Activated CD8-positive, alpha-beta memory T cell treated with anti-CD3 and anti-CD28 coated beads for 1 hour (primary cell): ENCODE measurements at places on chromosomes 3 and 15.

DNA sequence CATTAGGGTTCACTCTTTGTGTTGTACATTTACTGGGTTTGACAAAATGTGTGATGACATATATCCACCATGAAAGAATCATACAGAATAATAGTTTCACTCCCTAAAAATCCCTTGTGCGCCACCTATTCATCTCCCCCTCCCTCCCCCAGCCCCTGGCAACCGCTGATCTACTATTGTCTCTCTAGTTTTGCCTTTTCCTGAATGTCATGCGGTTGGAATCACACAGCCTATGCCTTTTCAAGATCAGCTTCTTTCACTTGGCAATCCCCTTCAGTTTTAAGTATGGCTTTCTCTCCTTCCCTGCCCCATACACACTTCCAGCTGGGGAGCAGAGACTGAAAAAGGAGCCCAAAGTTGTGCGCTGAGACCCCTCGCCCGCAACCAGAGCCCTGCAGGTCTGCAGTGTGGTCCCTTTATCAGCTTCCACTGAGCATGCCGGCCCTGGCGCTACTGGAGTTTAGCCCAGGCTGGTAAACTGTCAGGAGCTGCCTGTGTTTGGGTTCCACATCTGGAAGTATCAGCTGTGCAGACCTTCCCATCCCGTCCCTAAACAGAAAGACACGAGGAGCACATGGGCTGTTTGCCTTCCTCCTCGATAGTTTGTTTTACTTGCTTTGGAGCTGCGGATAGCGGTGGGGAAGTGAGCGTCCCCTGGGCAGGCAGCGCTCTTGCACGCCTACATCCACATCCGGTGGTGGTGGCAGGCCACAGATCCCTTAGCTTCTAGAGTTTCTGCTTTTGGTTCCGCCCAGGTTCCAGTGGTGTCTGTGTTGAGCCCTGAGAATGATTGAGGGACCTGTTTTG lies 12.3 kb downstream of the BOC start:
- no peak for DNase-seq

DNA sequence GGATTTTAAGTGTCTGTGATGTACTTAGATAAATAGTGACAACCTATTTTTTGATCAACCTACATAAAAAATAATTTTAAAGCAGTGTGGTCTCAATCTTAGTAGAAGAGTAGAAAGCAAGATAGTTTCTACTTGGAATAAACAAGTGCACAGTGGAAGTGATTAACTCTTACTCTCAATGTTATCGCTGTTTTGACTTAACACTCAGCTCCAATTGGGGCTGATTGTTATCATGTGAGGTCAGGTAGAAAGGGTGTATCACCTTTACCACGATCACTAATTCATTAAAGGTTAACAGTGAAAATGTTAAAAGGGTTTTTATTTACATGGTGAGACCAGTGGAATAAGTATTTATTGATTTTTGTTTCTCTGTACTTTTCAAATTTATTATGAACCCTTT lies 22.4 kb upstream of the APH1B start:
- DNase-seq: no peak

GRCh38 chr3:32886296-32886695 lies 65.1 kb upstream of the CCR4 start:
- no peak for DNase-seq

DNA sequence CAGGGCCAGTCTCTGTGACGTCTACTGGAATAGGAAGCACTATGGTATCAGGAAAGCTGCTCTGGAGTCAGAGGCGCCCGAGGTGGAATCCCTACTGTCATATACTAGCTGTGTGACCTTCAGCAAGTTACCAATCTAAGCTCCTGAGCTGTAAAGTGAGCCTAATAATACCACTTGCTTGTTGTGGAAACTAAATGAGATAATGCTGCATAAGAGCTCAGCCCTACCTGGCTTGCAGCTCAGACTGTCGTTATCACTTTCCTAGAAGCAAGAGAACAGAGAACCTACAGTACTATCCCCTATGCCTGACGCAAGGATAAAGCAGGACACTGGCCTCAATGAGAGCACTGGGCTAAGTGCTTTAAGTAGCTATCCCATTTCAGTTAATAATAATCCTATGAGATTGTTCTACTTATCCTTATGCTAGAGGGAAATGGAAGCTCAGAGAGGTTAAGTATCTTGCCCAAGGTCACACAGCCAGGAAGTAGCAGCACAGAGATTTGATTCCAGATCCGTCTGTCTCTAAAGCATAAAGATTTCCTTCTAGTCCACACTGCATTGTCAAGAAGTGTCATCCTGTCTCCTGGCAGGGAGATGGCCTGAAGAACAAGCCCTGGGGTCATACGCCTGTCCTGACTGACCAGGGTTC lies 195.2 kb downstream of the TLE3 start:
- no peak for DNase-seq

DNA sequence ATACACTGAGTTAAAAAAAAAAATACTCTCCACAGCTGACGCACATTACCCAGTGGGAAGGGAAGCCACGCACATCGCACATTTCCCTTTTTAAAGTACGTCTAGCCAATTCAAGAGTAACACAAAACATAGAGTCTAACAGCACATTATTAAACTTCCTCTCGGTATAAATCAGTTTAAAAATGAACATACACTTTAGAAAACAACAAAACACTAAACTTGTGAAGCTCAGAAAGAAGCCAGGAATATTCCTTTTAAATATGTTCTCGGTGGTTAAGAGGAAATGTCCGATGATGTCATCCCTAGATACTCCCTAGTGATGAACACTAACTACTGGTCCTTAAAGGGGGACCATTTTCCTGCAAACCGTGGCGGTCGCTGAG lies 721 bp downstream of the MYEF2 start:
- no peak for DNase-seq

GRCh38 chr3:191094057-191094845 lies 104.8 kb upstream of the OSTN start:
- DNase-seq: no peak

- no peak for DNase-seq
These were observed 14.8 kb upstream of the ZNF774 start for GRCh38 chr15:90337256-90337655.

GRCh38 chr3:112638327-112639020 lies 2.5 kb downstream of the CCDC80 start:
- no peak for DNase-seq

- DNase-seq: no peak
These were observed 722 bp downstream of the RBMS3 start for GRCh38 chr3:29281344-29282241.

GRCh38 chr15:71874245-71874644 lies 63.9 kb downstream of the NR2E3 start:
- no peak for DNase-seq

DNA sequence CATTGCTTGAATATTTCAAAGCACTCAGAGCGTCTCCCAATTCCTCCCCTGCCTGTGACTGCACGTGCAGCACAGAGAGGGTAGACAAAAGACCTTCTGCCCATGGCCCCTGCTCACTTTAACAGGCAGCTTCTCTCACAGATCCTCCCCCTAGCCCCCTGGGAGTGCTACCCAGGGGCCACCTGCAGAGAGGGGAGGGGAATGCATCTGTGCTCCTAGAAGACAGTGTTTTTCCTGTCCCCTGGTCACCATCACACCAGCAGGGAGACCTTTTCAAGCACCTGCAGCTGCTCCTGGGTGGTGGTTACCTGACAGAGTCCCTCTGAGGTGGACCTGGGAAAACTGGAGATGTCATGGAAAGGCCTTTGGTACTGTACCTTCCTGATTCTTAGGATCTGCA lies 56.7 kb upstream of the PRR23C start:
- no peak for DNase-seq

DNA sequence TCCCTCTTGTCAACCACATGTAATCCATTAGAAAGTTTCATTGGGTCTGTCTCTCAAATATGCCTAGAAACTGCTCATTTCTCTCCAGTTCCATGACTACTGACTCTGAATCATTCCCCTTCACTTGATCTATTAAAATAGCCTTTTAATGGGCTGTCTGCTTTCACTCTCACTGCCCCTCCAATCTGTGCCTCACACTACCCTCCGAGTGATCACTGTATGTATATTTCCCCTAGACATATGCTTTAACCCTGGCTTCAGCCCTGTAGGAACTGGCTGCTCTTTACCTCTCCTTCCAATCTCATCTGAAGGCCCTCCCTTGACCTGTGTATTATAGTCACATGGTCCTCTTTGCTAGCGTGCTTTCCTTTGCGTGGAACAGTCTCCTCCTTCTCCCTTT lies 282.8 kb upstream of the ADAMTS9 start:
- no peak for DNase-seq

DNA sequence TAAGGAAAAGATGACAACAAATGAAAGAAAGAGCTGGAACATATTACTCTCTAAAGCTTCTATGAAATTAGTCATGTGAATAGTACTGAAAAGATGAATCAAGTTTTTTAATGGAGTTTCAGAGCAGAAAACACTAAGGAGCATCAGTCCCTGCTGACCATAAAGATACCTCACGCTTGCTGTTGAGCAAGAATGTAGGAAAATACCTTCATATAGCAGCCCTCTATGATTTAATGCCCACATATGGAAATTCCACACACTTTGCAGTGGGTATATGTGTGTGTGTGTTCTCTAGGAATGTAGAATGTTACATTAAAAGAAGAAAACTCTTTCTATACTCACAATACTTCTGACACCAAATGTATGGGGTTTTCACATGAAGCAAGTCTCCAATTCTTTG lies 355.0 kb downstream of the ERC2 start:
- DNase-seq: no peak

- no peak for DNase-seq
These were observed 45.5 kb upstream of the ZNF280D start for GRCh38 chr15:56778761-56779160.

GRCh38 chr3:48598323-48599076 lies 3.4 kb upstream of the COL7A1 start:
- no peak for DNase-seq

DNA sequence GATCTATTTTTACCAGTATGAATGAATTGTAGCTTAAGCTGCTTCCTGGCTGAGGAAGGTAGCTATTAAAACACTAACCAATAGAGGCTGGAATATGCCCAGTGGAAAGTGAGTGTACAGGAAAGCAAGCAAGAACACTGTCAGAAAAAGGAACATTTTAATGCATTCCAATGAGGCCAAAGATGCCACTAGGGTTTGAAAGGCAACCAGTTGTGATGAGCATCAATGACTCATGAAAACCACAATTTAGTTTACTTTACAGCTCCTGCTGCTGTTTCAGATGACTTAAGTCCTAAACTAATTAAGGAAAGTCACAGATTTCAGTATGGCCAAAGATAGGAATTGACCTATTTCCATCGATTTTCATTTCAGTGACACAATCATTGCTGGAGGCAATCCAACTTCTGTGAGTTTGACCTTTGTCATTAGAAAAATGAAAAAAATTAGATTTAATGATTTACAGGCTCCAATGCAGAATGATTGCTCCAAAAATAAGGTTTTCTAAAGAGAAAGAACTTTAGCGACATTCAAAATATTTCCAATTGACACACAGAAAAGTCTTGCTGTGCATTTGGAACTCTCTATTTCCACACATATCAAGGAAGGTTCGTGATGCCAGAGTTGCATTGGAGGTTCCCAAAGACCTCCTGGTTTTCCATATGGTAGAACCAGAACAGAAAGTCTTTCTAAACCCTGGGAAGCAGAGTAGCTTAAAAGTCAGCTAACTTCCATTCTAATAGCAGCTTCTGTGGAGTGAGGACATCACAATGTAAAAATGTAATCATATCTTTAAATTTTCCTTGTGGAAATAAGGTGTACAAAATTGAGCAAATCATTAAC lies 103.0 kb downstream of the SUCNR1 start:
- DNase-seq: no peak

GRCh38 chr3:139522421-139522820 lies 17.1 kb downstream of the RBP1 start:
- no peak for DNase-seq

DNA sequence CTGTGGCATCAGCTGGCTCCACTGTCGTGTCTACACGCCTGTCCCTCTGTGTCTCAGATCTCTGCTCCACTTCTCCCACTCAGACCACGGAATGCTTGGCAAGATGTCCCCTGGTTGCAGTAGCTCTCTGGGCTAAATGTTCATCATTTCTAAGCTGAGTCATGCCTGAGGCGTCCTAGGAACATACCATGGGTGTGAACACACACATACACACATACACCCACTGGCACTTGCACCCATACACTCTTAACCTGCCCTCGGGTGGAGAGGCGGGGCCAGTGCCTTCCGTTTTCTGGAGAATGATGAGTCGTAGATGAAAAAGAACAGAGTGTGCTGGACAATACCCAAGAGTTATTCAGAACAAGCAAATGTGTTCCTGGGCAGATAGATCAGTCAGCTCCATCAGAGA lies 72.4 kb downstream of the SENP2 start:
- DNase-seq: no peak

GRCh38 chr15:72809329-72809728 lies 25.8 kb upstream of the ADPGK start:
- no peak for DNase-seq

DNA sequence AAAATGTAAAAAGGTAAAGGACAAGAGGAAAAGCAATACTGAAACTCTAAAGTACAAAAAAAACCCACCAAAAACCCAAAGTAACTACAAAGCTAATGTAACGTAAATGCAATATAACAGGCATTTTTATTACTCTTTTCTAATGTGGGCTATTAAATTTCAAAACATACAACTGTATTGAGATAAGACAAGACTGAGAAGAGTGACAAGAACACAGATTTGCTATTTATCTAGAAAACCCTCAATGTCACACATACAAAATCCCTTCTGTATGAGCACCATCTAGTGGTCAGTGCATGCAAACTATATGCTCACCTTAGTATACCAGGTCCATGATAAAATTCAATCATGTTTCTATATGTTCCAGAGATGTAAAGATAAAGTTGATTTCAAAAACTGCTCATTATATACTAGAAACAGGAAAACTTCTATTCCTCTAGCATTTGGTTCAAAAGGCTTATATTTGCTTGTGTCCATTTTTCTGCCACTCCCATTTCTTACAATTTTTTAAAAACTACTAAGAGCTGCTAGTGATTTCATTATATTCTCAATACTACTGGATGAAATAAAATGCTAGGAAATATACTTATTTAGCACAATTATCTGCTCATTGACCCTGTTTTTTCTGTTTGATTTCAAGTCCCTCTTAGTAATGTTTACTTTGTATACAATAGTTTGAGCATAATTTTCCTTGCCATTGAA lies 111.4 kb downstream of the DLG1 start:
- DNase-seq: no peak

DNA sequence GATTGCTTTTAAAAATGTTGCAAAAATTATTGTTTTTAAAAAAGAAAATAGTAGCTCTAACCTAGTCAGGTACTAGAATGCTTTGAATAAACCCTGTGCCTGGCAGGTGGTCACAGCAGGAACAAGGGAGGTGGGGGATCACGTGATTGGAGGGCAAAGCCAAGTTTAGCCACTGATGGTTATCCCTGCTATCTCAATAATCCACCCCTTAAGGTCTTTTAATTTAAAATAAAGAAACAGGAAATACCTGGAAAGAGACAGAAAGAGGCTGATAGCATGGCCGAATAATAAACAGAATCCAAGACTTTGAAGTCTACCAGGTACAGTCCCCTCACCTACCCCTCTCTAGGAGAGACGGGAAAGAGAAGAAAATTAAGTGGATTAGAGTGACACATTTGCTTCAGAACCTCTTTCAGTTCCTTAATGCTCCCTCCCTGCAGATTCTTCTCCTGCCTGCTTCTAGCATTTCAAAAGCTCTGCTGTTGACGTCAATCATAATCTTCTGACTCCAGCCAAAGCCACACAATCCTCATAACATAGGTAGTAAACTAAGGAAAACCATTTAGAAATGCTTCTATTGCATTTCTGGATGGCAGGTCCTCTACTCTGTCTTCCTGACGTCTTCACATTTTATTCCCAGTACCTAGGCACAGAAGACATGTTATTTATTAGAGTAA lies 303.4 kb upstream of the MME start:
- no peak for DNase-seq
